ENCODE measurements at places on chromosomes 12 and 14.
A peak's percentile ranks its signal among the peaks of the same experiment; 100 is the strongest.

DNA sequence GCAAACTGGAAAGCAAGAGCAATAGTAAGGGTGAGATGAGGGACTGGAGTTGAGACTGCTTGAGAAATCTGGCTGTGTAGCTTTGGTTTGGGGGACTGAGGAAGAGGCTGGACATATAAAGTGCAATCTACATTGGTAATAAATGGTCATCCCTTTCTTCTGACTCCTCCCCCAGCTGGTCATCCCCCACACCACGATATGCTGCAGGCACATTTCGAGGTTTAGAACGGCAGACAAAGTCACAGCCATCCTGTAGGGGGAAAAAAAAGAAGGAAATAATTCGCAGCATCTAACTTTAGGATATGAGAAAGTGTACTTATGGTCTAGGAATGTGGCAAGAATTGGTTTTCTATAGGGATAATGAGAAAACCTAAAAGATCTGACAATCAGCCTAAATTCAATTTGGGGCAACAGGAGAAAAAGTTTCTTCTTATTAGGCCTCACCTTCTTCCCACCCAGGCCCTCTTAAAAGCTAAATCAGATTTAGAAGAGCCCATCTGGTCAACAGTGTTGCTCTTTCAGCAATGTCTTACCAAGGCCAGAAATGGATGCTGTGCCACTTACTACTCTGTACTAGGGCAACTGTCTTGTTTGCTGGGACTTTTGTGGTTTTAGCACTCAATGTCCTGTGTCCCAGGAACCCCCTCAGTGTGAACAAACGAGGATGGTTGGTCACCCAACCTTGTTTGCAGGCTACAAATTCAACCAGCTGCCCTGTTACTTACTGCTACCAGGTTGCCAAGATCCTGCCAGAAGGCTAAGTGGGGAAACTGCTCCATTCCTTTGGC is 7.6 kb downstream of the M6PR start:
- DNase-seq = no peak

DNA sequence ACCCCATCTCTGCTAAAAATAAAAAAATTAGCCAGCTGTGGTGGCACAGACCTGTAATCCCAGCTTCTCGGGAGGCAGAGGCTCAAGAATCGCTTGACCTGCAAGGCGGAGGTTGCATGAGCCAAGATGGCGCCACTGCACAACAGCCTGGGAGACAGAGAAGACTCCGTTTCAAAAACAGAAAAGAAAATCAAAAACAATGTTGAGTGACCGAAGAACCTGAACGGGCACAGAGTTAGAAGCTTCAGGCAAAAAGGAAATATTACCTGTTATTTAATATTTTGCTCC is 3.5 kb downstream of the GLT1D1 start:
- DNase-seq = no peak

DNA sequence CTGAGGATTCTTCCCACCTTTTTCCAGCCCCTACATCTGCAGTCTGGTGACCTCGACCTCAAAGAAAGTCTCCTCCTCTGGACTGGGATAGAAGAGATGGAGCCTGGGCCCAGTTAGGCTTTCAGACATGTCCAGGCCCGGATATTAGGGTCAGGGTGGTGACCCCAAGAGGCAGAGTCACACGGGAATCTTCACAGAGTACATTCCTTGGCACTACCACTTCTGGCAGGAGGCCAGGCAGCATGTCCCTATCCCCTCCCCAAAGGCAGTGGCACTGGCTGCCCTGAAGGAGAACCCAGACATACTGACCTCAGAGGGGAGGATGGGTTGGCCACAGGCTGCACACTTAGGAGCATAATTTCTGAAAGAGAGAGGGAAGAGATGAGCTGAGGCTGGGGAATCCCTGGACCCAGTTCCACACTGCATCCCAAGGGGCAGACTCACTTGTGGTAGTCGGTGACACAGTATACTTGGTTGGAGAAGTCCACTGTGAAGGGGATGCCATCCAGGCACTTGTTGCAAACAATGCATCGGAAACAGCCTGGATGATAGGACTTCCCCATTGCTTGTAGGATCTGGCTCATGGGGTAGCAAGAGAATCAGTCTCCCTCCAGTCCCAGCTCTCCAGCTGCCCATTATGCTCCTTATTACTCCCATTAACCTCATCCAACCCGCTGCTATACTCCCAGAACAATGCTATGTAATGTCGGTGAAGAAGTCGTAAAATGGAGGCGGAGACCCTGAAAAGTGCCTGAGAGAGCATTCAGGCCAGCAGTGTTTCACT is 7.6 kb downstream of the AJUBA start:
- DNase-seq = no peak

GRCh38 chr12:67621926-67622325 is 26.6 kb upstream of the DYRK2 start:
- no peak for DNase-seq

DNA sequence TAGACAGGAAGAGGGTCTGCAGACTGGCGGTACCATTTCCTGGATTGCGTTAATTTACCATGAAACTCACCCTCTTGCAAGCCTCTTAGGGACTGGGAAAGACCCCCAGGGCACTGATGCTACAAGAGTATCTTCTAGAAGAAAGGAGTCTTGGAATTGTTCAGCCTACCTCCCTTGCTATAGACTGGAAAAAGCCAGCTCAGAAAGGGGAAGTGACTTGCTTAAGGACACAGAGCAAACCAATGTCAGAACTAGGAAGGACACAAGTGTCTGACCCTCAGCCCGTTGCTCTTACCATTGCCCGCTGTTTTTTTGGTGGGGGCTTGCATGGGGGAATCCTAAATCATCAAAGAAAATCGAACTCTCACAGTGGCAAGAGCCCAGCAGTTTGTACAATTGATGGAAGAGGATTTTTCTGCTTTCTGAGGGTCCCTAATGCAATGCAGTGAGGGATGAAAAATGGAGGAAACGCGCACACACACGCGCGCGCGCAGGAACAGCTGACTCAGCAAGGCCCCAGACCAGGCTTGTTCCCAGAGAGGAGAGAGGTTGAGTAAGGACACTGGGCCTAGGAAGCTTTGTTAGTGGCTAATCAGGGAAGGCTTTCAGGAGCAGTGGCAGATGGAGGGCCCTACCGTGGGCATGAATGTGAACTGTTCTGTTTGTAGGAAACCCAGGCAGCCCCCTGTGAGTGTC is 50.9 kb downstream of the RIN3 start:
- no peak for DNase-seq

GRCh38 chr12:63064080-63064479 is 86.9 kb downstream of the AVPR1A start:
- no peak for DNase-seq

- DNase-seq = no peak
These were observed 3.7 kb downstream of the RNF31 start for GRCh38 chr14:24150993-24151392.

DNA sequence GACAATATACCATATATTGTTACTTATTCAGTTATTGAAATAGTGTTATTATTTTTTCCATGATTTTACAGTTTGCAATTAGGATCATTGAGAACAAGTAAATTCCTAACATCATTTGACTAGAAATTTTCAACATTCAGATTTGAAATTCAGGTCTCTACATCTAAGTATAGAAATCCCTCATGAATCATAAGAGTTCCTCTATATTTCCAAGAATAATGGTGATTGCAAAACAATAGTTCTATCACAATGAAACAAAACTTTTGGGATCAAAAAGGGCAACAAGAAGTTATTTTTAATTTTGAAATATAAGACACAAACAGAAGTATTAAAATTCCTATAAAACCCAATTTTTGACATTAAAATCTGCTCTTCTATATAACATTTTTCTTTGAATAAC is 10.8 kb downstream of the CLEC1A start:
- no peak for DNase-seq

DNA sequence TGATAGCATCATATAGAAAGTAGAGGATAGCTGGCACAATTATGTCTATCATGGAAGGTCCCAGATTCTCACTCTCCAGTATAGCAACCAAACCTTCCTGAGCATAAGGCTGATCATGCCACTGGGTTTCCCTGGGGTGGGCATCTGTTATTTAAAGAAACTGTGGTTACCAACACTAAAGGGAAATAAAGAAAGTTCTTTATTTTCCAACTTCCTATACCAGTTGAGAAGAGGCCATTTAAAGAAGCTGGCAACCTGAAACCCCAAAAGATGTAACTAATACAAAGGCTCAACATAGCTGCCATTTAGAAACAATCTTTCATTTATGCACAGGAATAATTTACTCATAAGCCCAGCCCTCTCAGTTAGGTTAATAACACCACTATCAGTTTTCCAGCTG is 3.1 kb downstream of the BCAT1 start:
- DNase-seq = no peak

DNA sequence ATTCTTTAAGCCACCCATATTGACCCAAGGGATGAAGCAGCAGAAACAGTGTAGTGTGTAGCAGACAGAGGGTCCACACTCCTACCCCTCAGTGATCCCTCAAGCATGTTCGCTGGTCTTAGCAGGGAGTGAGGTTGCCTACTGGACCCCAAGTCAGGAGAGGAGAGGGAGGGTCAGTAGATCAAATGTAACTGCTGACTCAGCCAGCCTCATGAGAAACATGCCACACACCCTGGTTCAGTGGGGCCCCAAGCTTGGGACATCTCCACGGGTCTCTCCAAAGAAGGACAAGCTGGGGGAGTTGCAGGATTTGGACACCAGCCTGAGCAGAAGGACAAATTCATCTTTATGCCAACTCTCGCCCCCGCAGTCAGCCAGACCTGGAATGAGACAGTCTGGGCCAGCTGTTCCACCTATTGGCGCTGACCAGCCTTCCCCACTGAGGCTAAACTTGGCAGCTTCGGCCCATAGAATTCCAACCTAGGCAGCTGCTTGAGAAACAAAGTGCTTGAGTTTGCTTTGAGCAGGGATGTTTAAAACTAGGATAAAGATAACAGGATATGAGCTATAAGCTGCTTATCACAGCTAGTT is 66.0 kb upstream of the ACTN1 start:
- no peak for DNase-seq

DNA sequence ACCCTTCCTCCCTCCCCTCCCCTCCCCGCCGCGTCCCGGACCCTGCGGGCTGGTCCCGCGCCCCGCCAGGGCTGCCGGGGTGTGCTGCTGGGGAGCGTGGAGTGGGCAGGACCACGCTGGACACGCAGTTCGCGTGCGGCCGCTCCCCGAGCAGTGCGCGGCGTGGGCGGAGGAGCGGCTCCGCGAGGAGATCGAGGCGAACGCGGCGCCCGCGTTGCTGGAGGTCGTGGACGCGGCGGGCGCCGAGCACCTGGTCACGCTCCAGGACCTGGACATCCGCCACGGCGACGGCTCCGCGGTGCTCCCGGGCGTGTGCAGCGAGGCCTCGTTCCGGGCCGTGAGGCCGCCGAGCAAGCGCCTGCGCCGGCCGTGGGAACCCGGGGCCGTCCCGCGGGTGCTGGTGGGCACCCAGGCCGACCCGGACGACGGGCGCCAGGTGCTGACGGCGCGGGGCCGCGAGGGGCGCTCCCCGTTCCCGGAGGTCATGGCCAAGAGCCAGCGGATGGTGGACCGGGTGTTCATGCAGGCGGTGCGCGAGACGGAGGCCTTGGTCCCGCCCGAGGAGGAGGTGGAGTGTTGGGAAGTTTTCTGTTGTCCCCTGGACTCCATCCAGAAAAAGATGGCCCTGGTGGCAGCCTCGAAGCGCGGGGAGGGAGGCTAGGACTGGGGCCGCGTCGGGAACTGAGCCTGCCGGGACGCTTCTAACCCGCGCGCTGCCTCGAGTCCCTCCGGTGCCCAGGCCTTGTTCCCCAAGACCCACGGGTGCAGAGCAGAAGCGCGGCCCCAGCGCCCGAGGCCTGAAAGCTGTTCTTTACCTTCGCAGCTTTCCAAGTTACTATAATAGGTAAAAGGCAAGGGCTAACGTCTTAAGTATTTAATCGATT is 54.7 kb upstream of the EIF5 start:
- DNase-seq = no peak

- DNase-seq = no peak
These were observed 13.3 kb upstream of the TUNAR start for GRCh38 chr14:95863295-95863694.

GRCh38 chr12:120089105-120089504 is 27.4 kb downstream of the RAB35 start:
- no peak for DNase-seq

GRCh38 chr14:32372154-32372553 is 43.1 kb downstream of the AKAP6 start:
- DNase-seq = no peak

DNA sequence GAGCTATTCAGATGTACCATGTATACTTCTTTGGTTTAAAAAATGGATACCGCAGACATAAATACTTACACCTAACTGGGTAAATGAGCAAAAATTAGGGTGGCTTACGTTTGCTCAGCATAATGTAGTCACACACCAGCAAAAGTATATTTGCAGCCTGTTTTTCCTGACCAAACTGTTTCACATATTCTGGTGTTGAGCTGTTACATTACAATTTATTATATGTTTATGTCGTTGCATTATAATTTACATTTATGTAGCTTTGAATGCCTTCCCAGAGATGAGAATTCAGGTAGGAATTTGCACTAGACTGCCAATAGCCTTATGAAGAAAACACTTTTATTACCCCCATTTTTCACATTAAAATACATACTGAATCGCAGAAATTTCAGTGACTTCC is 183.3 kb downstream of the PTPRO start:
- DNase-seq = no peak

GRCh38 chr14:21066882-21067502 is 3.1 kb upstream of the ARHGEF40 start:
- DNase-seq = no peak

DNA sequence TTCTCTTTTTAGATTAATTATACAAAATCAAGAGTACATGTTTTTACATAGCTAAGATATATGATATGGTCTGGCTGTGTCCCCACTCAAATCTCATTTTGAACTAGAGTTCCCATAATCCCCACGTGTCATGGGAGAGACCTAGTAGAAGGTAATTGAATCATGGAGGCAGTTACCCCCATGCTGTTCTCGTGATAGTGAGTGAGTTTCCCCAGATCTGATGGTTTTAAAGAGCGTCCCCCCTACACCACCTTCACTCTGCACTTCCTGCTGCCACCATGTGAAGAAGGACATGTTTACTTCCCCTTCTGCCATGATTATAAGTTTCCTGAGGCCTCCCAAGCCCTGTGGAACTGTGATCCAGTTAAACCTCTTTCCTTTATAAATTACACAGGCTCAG is 21.4 kb upstream of the DRAM1 start:
- peak; percentile 52 for DNase-seq

DNA sequence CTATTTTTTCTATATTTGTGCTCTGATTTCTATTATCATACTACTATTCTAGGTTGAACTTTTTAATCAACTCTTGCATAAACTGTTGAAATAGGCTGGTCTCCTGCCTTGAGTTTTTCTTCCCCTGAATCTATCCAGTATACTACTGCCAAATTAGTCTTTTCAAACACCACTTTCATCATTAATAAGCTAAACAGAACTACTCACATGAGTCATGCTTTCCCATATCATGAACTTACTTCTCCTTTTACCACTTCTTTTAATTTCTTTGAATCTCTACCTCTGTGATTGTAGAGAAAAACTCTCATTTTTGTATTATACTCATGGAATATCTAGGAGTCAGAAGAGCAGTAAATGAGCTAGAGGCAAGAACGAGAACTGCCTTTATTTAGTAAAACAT is 340.3 kb upstream of the PDE3A start:
- DNase-seq = no peak

- no peak for DNase-seq
These were observed 92.9 kb downstream of the ESR2 start for GRCh38 chr14:64201296-64201695.

GRCh38 chr12:108696111-108696995 is 35.0 kb downstream of the CORO1C start:
- peak; percentile 89 for DNase-seq

All from hematopoietic multipotent progenitor cell (in vitro differentiated cells).